Hepatic stellate cell (primary cell): ENCODE measurements at places on chromosomes 6 and 20.
A peak's percentile ranks its signal among the peaks of the same experiment; 100 is the strongest.

GRCh38 chr6:139373928-139374356 lies 506 bp downstream of the CITED2 start:
- DNase-seq, result no peak

- no peak for DNase-seq
These were observed 306.4 kb upstream of the PRND start for GRCh38 chr20:4415281-4415680.

GRCh38 chr6:116682334-116682712 lies 1.3 kb downstream of the KPNA5 start:
- peak; percentile 31 for DNase-seq

DNA sequence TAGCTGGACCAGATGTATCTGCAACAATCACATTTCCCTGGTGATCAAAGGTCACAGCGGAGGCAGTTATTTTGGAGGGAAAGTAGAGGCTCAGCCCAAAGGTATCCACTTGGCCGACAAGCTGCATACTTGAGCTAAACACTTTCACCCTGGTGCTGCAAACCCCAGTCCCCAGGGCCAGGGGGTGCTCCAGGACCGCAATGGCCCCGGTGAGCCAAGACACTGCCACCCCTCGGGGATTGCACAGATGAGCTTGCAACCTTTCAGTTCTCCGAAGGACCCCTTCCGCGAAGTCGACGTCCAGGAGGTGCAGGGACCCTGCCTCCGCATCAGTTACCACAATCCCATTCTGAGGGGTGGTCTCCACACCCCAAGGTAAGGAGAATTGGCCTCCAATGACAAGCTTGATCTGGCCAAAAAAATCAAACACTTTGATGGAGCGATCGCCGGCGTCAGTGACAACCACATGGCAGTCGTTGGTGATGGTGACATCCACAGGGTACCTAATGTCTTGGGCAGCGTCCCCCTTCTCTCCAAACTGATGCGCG lies 823 bp downstream of the NHLRC1 start:
- DNase-seq, result no peak

- DNase-seq, result peak; percentile 87
These were observed 210.4 kb upstream of the RNF24 start for GRCh38 chr20:4225745-4226144.

DNA sequence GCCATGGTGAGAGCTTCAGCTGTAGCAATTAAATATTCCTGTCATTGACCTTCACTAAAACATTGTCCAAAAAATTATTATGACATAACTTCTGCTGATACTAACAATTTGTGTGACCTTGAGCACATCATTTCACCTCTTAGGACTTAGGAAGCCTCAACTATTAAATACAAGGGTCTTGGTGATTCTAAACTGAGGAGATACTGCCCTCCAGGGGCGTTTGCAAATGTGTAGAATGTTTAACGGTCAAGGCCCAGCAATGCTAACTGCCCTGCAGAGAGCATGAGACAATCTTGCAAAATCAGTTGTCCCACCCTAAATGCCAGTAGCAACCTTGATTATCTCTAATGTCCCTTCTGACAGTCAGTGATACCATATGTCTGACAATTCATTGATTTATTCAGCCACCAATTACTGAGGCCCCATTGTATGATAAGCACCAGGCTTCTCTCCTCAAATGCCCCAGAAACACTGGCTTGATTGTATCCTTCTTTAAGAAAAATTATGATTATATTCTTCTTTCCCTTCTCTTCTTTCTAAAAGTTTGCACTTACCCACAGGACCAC lies 284.1 kb upstream of the PLN start:
- no peak for DNase-seq

DNA sequence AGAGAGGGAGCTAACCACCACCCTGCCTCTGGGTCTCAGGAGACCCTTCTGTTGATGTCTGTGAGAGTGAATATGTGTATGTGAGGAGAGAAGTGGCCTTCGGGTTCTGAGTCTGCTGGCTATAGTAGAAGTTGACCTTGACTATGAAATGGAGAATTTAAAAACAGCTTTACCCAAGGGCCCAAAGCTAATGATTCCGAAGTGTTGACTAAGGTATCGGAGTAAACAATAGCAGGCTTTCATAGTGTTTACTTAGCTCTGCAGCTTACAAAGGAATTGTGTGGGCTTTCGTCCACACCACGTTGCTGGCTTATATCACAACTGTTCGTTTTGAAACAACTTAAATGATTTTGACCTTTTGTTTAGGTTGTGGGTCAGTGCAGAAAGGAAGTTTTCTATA lies 126.5 kb upstream of the JAG1 start:
- no peak for DNase-seq

- no peak for DNase-seq
These were observed 208.1 kb downstream of the OGFRL1 start for GRCh38 chr6:71496722-71497033.

GRCh38 chr6:162572240-162572639 lies 155.3 kb downstream of the PRKN start:
- DNase-seq, result no peak

DNA sequence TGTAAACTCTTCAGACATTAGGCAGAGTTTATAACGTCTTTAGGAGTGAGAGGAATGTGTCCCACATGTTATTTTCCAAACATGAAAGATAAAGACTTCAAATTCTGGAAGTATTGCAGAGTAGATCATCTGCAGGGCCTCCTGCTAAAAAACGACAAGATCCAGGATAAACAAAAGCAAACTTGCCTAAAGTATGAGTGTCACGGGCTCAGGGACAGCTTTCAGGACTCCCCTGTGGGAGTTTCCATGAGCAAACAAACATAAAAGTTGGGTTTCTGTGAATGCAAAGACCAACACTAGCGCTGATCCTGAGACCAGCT lies 76.9 kb downstream of the TXNDC5 start:
- no peak for DNase-seq

DNA sequence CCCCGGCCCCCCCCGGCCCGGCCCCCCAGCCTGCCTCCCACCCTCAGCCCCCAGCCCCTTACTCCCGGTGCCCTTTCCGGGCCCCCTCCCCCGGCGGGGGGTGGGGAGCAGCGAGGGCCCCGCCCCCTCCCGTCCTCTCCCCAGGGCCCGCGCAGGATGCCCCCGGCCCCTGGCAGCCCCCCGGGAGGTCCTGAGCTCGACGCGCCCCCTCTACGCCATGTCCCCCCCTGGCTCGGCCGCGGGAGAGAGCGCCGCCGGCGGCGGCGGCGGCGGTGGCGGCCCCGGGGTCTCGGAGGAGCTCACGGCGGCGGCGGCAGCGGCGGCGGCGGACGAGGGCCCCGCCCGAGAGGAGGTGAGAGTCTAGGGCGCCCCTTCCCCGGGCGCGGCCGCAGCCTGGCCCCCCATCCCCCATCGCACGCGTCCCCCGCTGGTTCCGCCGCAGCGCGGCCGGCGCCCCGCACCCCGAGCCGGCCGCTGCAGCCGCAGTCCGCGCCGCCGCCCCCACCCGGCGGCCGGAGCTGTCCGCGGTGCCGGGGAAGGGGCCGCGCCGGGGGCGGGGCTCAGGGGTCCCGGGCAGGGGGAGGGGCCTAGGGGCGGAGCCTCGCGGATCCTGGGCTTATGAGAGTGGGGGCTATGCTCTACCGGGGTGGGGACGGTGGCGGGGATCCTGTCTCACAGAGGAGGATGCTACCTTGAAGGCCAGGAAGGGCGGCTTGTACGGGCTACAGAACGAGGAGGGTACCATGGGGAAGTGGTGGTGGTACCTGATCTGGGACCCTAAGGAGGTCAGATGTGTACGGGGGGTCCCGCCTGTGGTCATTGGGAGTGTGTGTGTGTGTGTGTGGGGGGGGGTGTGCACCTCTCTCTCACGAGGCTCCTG lies 516 bp downstream of the TMEM151B start:
- DNase-seq, result no peak

DNA sequence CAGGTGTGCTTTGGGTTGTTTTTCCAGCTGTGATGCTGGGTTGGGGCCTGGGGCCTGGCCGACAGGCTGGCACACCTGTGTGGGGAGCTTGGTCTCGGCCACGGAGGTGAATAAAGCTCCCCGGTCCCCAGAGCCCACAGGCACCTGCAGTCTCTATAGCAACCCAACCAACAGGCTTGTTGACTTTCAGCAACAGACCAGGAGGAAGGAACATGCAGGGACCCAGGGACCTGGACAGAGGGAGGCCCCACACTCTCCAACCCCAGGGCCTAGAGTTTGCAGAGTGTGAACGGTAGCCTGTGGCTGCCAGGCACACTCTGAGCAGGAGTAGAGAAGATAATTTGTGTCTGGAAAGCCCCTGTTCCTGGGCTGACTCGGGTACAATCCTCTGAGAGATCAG lies 14.6 kb upstream of the SYNJ2 start:
- DNase-seq, result no peak

- no peak for DNase-seq
These were observed 11.7 kb downstream of the SOD2 start for GRCh38 chr6:159681191-159681880.
